Heart left ventricle (tissue), 16 donors: ENCODE measurements at places on chromosomes 3 and 15. TPM values are rescaled to one million over a fixed set of nuclear protein-coding genes. Genes with fewer than 3 reads are reported as not detected.

DNA sequence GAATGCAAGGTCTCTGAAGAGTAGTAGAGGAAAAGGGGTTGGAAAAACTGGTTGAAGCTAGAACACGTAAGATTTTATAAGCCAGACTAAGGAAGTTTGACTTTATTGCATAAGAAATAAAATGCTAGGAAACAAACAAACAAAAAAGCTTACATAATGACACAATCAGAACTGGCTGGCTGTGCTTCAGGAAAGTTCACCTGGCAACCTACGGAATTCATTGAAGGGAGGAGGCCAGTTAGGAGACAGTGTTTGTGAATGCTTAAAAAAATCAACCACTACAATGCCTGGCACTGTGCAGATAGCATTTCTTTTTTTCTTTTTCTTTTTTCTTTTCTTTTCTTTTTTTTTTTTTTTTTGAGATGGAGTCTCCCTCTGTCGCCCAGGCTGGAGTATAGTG, 1.9 kb upstream of the ICE2 start:
- H3K4me3 ChIP-seq, result no peak overlapping the region
- H3K27ac ChIP-seq, result no peak overlapping the region
- H3K27me3 ChIP-seq, result no peaks in the 10 kb centered on the region
- H3K4me1 ChIP-seq, result peaks cover 12% of the 10 kb centered on the region

- no peak for DNase-seq
- H3K27ac ChIP-seq, result no peak overlapping the region
- no peaks in the 10 kb centered on the region for H3K27me3 ChIP-seq
- no peaks in the 10 kb centered on the region for H3K36me3 ChIP-seq
- H3K4me1 ChIP-seq, result no peaks in the 10 kb centered on the region
- H3K4me3 ChIP-seq, result peak overlapping the region; percentile 28
Observed at GRCh38 chr15:48285329-48286214, 45.7 kb upstream of the DUT start.

GRCh38 chr3:9386501-9387321, 10.7 kb upstream of the SETD5 start:
- peaks cover 60% of the 10 kb centered on the region for H3K36me3 ChIP-seq
- peaks cover 5% of the 10 kb centered on the region for H3K4me1 ChIP-seq
- H3K27me3 ChIP-seq, result no peaks in the 10 kb centered on the region
- no peak for DNase-seq
- H3K4me3 ChIP-seq, result no peak overlapping the region

- no peak overlapping the region for H3K4me3 ChIP-seq
- no peak overlapping the region for H3K27ac ChIP-seq
Observed at GRCh38 chr3:140712301-140712700, 34.4 kb downstream of the TRIM42 start.

DNA sequence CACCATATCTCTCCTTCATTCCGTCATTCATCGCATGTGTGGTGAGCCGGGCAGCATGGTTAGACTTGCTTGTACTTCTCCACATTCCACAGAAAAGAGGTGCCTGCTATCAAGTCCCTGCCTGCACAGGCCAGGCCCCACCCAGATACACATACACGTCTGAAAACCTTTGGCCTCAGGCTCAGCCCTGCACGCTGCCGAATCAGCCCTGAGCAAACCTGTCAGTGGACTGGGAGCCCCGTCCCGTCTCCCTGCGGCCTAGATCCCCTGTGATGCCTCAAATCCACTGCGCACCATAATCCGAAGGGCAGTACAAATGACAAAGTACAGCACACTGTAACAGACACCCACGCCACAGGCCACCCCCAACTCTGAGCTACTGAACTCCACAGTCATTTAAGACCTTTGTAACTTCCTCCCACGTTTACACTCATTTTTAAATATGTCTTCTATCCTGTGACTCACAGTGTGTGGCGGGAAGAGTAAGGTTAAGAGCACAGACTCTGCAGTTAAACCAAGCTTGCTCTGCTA, 67.1 kb downstream of the MB21D2 start:
- no peak overlapping the region for H3K27ac ChIP-seq
- H3K27me3 ChIP-seq, result no peaks in the 10 kb centered on the region

- no peak for DNase-seq
- no peaks in the 10 kb centered on the region for H3K4me1 ChIP-seq
- no peaks in the 10 kb centered on the region for H3K27me3 ChIP-seq
- no peak overlapping the region for H3K4me3 ChIP-seq
- H3K27ac ChIP-seq, result peak overlapping the region; percentile 24
Observed at GRCh38 chr3:107142786-107143575, 234.3 kb upstream of the CCDC54 start.

- H3K4me1 ChIP-seq, result no peaks in the 10 kb centered on the region
- no peaks in the 10 kb centered on the region for H3K27me3 ChIP-seq
- H3K36me3 ChIP-seq, result no peaks in the 10 kb centered on the region
Observed at GRCh38 chr3:177221744-177222143, 24.5 kb upstream of the TBL1XR1 start.

GRCh38 chr3:155418407-155418806, 124.9 kb upstream of the STRIT1 start:
- H3K4me3 ChIP-seq, result no peak overlapping the region
- H3K27ac ChIP-seq, result no peak overlapping the region
- H3K27me3 ChIP-seq, result no peaks in the 10 kb centered on the region
- no peaks in the 10 kb centered on the region for H3K4me1 ChIP-seq
- no peaks in the 10 kb centered on the region for H3K36me3 ChIP-seq
- peak; percentile 41 for DNase-seq

GRCh38 chr15:52563501-52564060, 5.2 kb downstream of the ARPP19 start:
- no peak for DNase-seq
- H3K4me3 ChIP-seq, result no peak overlapping the region
- H3K4me1 ChIP-seq, result peaks cover 74% of the 10 kb centered on the region
- H3K27ac ChIP-seq, result no peak overlapping the region
- H3K27me3 ChIP-seq, result no peaks in the 10 kb centered on the region

NOX5 gene
- 0.04 TPM for polyA plus RNA-seq

CCDC39 gene
- not detected for polyA plus RNA-seq
